ENCODE measurements at places on chromosomes 13 and 19.

GRCh38 chr13:20375871-20376270 is 143.8 kb upstream of the GJB6 start:
- no peak for DNase-seq

- no peak for DNase-seq
These were observed 1.8 kb downstream of the FXYD7 start for GRCh38 chr19:35144600-35145436.

- no peak for DNase-seq
These were observed 96.8 kb downstream of the ARHGEF7 start for GRCh38 chr13:111211789-111212516.

DNA sequence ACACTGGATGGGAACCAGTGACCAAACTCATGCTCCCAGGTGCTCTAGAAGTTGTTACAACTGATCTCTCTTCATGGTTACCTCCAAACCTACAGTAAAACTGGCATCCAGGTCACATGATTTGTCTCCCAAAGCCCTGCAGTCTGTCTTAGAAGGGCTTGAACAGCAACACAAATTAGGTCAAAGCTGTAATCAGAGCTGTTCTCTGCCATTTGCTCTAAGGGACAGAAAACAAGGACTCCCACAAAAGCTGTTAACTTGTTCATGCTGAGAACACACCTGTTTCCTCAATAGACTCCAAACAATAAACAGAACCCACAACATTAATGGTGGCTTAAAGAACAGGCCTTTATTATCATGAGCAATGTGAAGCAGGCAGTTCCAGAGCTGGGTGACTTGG is 8.0 kb downstream of the ZNF671 start:
- DNase-seq, result no peak

GRCh38 chr19:20038358-20039202 is 725 bp downstream of the ZNF682 start:
- no peak for DNase-seq

DNA sequence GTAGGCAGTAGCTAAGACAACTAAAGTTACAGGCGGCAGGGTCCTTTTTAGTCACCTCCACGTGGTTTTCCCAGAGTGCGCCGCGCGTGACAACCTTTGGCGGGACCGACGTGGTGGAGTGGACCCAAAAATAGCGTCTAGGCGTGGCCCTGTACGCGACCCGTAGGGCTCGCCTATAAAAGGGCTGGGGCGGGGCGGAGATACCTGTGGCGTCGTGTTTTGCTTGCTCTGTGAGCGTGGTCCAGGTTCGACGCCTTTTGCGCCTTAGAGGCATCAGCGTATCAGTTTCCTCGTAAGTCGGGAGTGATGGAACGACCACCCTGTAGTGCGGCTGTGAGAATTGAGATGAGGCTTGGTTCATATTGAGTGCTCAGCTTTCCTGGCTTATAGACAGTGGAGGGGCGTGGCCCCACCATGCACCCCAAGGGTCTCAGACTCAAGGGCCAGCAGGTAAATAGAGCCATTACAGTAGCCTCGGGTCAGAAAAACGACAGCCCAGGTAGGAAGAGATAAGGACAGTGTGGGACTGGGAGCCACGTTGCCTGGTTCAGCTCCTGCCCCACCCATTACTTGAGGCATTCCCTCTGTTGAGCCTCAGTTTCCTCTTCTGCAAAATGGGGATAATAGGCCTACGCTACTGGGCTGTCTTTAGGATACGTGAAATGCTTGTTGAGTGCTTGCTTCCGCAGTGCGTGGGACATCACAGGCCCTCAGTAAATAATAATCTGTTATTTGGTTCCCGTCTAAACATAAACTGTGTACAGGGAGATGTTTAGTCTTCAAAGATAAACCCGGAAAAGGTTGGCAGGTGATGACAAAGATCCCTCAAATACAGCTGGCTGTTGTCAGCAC is 693 bp upstream of the TMED1 start:
- DNase-seq, result peak; percentile 65
